Left ventricle myocardium superior (tissue), 1 donor: ENCODE measurements at places on chromosomes 6 and 20.

- no peak for DNase-seq
Observed at GRCh38 chr6:132725947-132726607, 12.2 kb upstream of the VNN1 start.

- no peak for DNase-seq
Observed at GRCh38 chr6:41824571-41825569, 37.4 kb downstream of the TOMM6 start.

GRCh38 chr6:156550949-156551348 lies 226.2 kb upstream of the ARID1B start:
- DNase-seq: no peak

GRCh38 chr6:45690846-45691245 lies 313.1 kb upstream of the SUPT3H start:
- DNase-seq: no peak

GRCh38 chr6:20229881-20230280 lies 17.6 kb upstream of the MBOAT1 start:
- DNase-seq: no peak

DNA sequence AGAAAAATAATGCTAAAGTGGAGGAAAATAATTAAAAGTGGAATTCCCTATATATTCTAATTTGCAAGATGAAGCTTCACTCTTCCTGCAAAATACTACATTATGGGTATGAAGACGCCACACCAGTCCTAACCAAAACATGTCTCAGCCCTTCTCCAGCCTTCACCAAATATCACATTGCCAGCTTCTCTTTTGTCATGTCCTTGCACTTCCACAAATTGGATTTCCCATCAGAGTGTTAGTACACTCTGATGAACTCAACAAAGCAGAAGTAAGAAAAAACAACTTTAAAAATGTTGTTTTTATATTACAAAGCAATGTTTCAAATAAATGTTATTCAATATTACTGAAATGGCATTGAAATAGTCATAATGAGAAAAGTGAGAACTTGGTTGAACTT lies 62.4 kb upstream of the RNF146 start:
- DNase-seq: no peak

DNA sequence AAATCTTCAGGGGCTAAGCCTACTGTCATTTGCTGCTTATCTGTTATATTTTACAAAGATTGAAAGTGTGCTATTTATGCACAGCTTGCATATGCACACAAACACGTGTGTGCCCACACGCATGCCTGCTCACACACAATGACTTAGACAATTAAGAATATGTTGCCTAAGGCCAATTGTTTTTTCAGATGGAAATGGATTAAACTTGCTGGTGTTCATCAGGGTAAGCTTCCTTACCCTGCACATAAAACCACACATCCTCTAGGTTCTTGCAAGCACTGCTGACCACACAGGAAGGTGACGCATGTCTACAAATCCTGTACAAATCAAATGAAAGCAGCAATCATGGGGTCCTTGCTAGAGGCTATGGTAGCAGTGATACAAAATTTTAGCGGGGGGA lies 58.4 kb downstream of the GJA10 start:
- no peak for DNase-seq

DNA sequence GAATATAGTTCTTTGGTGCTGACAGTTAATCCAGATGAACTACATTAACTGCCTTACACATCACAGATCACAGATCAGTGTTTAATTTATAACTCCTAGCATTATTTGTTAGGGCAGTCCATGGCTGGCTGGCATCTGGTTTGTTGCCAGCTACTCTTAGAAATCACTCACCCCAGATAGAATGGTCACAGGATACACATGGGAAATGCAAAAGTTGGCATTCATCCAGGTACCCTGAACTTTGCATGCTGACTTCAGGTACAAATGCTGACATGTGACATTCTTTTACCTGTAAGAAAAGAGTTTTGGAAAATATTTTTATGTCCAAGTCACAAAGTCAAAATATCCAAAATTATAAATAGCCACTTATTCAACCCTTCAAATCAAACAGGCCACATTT lies 20.2 kb downstream of the FBXL4 start:
- no peak for DNase-seq

DNA sequence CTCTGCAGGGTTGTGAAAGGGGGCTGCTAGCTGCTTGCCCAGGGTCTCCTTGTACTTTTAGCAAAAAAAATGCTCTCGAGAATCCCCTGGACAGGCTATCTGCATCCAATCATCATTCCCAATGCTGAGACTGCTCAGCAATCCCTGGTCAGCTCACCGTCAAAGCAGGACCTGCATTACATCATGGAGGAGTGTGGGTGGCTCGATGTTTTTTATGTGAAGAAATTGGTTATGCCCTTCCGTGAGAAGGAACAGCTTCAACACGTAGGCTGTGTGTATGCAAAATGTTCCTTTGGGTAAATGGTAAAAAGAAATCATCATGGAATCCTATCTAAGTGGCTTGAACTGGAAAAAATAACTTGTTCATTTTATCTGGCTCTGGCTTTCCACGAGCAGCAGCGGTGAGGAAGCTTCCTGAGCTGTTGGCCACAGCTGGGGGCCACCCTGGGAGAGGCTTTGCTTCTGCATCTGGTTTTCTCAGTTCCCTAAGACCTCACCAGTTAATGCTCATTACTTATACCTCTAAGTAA lies 111.4 kb downstream of the FYN start:
- DNase-seq: peak; percentile 47

- no peak for DNase-seq
Observed at GRCh38 chr6:78909391-78909790, 42.0 kb downstream of the IRAK1BP1 start.

DNA sequence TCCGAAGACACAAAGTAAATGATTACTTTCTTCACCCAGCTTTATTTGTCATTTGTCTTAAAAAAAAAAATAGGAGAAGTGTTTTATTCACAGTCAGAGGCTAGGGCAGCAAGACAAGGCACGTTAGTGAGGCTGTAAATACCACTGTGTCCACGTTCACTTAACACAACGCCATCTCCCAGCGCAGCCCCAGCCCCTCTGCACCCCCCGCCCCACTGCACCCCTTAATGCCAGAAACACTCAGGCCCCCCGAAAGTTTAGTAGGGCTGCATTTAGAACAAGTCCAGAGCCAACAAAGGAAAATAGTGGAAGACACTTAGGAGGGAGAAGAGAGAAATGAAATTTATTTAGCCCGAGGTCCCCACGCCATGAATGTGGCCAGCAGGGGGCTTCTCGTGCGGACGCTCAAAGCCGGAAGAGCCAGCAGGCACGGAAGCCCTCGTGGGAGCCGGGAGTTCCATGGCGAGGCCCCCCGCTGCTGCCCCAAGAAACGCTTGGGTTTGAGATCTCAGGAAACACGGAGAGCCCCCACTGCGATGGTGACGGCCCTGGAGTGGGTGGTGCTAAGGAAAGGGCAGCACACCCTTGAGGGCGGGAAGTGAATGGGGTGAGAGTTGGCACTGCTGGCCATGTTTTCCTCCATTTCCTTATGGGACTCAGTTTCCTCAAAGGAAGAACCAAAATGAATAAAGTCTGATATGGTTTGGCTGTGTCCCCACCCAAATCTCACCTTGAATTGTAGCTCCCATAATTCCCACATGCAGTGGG lies 50.2 kb downstream of the IYD start:
- DNase-seq: peak; percentile 86

DNA sequence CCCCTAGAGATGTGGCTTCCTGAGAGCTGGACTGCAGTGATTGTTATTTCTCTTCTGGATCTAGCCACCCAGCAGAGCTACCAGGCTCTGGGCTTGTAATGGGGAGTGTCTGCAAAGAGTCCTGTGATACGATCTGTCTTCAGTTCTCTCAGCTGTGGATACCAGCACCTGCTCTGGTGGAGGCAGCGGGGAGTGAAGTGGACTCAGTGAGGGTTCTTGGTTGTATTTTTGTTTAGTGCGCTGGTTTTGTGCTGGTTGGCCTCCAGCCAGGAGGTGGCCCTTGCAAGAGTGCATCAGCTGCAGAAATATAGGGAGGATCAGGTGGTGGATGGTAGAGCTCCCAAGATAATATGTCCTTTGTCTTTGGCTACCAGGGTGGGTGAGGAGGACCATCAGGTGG lies 33.7 kb downstream of the PAX1 start:
- DNase-seq: no peak

- DNase-seq: no peak
Observed at GRCh38 chr6:135972150-135972549, 120.6 kb downstream of the PDE7B start.

DNA sequence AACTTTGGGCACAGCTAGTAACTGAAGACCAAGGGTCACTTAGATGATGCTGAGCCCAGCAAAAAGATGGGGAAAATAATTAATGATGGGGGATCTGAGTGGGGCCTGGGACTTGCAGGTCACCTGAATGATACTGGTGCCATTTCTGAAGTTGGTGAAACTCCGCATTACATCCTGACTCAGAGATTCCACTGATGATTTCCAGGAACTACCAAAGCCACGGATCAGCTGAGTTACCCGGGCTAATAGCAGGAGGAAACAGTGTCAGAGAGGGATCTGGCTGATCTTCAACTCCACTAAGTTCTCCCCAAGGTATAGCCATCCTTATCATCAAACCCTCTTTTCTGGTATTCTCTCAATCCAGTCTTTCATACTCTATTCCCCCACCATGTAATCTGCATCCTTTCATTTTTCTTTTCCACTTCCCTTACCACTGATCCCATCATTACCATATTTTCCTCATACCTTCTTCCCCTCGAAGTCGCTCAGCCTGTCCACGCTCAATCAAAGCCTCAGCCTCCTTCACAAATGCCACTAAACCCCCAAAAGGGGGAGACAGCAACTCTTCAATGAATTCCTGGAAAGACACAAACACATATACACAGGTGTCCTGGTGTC lies 20.2 kb downstream of the VPS52 start:
- DNase-seq: no peak

GRCh38 chr6:20644667-20645370 lies 110.6 kb downstream of the CDKAL1 start:
- no peak for DNase-seq

DNA sequence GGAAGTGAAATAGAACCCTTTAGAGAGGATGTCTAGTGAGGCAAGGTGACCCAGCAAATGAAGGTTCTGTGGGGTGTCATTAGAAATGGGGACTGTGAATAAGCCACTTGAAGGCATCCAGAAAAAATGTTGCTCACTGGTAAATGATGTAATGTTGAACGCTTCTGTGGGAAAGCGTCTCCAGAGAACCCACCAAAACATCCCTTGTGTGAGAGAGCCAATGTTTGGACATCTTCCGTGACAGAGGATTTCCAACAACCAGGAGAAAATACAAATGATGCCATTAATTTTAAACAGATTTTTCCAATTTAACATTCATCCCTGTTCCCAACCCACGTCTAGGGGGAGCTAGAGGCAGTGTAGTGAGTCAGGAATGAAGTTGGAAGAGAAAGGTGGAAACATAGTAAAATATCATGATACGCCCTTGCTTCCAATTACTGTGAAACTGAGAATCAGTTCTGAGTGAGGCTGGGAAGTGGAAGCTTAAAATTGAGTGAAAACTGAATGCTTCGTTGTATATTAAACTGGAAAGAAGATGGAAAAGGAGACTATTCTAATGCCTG lies 584.2 kb downstream of the CD109 start:
- no peak for DNase-seq

DNA sequence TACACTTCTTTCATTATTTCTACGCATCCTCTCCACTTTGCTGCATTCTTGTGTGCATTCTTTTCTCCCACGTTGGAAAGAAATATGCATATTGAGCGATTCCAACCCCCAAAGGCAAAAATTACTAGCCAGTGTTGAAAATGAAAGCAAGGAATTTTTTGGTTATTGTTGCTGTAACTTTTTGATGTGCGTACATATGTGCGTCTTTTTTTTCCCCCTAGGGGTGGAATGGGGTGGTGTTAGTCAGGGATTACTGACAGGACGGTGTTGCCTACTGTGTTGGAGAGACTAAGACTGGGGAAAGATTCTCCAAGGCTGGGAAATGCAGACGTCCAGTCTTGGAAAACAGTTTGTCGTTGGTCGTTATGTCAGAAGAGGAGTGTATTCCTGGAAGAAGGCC lies 44.2 kb upstream of the ESR1 start:
- DNase-seq: no peak

DNA sequence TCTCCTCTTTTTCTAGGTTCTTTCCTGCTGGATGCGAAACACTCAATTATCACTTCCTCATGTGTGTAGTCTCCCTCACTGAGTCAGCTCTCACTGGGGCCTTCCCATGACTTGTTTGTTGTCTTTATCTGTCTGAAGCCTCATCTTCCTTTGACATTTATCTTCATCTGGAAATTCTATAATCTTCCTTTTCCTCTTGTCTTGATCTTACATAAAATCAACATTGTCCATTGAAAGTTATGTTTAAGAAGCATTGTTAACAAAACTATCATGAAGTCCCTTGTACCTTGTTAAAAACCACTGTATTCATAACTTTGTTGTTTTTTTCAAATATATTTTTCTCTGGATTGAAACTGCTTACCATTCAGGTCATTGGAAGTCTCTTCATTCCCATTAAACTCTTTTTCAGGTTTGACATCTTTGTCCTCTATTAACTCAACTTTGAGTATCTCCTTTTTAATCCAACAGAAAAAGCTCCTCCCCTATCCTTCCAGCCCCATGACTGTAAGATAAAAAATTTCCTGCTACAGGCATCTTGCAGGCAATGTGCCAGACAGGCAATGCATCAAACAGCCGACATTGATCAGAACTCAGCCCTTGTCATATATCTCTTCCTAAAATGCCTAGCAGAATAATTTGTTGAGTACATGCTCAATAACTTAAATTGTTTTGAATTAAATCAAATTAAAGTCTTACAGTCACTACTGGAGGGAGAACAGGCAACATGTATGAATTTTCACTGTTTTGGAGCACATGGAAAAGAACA lies 34.8 kb downstream of the MYLIP start:
- no peak for DNase-seq

GRCh38 chr20:24451428-24451827 lies 18.0 kb upstream of the SYNDIG1 start:
- DNase-seq: no peak

DNA sequence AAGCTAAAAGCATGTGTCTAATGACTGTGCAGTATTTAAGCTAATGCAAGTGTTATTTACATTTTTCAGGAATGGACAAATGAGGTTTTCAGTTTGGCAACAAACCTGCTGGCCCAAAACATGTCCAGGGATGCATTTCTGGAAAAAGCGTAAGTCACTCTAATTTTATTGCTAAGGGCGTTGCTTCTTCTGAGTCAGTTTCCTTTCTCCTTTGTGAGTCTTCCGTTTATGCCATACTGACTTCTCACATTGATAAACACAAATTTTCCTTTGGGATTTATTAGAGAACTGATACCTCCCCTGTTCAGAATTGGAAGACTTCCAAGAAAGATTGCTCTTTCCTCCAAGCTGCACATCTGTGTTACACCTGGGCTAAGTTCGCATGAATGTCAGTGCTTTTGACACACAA lies 422.9 kb upstream of the PLCB4 start:
- DNase-seq: no peak

DNA sequence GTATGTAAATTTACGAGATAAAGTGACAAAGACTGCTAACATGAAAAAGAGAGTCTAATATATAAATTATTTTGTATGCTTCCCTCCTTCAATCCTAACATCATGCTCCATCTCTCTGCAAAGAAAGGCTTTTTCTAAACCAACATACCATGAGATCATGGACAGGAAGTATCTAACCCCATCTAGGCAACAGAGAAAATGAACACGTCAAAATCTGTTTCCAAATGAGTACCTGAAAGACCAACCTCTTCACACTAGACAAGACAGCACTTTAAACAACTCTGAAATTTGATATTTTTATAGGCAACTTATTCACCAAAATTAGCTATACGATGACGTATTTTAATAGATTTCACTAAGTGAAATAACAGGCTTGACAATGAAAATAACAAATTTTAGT lies 54.6 kb downstream of the MAN1A1 start:
- DNase-seq: no peak

- no peak for DNase-seq
Observed at GRCh38 chr6:25768566-25768965, 14.0 kb downstream of the SLC17A4 start.
